ENCODE measurements at places on chromosomes 2 and 18.

- DNase-seq: no peak
Observed at GRCh38 chr18:36850527-36851201, 21.7 kb downstream of the KIAA1328 start.

DNA sequence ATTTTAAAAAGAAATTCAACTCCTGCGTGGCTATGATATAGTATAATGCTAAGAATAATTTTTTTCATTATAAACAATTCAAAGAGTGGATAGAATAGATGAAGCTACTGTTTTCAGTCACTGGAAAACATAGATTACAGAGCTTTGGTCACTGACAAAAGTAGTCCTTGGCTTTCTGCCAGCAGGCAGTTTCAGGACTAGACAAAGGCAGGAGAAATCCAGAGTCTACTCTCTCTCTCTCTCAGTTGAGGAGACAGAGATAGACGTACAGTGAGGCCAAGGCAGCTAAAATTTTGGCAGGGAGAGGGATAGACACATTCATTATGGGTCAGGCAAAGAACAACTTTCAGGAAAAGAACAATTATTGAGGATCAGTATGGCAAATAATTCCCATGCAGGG lies 491.4 kb upstream of the CRIM1 start:
- no peak for DNase-seq

- DNase-seq: no peak
Observed at GRCh38 chr18:7824970-7825369, 257.9 kb downstream of the PTPRM start.

GRCh38 chr2:128041561-128041960 lies 13.7 kb upstream of the SAP130 start:
- DNase-seq: no peak

DNA sequence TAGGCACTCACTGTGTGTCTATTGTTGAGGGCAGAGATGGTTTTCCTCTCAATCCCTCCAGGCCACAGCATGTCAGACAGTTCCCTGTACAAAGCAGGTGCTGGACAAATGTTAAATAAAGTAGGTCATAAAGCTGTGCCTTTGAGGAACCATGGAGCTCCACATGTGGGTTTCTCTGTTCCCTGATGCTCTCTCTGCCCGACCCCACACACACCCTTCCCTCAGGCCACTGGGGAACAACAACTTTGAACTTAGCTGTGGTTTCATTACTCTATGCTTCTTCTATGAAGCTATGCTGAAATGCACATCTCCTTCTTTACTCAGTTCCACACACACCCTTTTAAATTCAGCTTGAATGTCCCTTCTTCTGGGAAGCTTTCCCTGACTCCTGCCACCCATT lies 415.3 kb downstream of the HRH4 start:
- no peak for DNase-seq

GRCh38 chr2:122530814-122531213 lies 775.4 kb downstream of the TSN start:
- no peak for DNase-seq

DNA sequence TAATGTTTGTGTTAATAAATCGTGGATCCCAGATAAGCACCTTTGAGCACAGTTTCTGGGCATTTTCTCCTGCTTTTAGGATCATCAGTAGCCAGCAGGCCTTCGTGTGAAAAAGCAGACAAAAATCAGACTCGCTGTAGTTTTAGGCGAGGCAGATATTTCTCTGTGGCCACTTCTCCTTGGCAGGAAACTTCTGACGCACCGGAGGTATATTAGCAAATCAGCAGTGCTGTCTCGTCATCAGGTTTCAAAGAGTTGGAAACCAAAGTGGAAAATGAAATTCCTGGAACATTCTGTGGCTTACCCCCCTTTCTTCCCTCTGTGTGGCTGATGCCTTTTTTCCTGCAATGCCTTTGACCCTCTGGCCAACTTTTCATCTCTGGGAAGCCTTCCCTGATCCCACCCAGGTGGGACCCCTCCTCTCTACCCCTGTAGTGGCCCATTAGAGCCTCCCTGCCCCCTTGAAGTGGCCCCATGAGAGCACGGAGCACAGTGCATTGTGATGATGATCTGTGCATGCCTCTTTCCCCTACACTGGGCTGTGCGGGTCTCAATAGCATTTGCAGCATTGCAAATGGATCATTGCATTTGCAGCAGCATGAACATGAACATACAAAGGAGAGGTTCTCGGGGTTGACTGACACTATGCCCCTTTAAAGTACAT lies 93.3 kb downstream of the RNF144A start:
- DNase-seq: no peak

- no peak for DNase-seq
Observed at GRCh38 chr18:28041366-28041765, 135.6 kb downstream of the CDH2 start.

- no peak for DNase-seq
Observed at GRCh38 chr18:21141668-21142422, 30.2 kb upstream of the ROCK1 start.

DNA sequence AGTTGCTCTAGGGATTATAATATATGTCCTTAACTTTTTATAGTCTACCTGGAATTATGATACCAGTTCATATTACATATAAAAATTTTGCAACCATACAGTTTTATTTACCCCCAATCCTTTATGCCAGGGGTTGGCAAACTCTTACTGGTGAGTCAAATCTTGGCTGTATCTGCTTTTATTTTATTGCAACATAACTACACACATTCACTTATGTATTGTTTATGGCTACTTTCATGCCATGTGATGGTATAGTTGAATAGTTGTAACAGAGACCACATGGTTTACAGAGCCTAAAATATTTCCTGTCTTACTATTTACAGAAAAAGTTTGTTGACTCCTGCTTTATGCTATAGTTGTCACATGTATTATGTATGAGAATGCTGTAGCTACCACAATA lies 25.8 kb upstream of the DLX2 start:
- no peak for DNase-seq
